Pons (tissue), 1 donor: ENCODE measurements at places on chromosomes 2 and 18.

- DNase-seq: no peak
Observed at GRCh38 chr2:45470531-45470930, 140.5 kb downstream of the SRBD1 start.

DNA sequence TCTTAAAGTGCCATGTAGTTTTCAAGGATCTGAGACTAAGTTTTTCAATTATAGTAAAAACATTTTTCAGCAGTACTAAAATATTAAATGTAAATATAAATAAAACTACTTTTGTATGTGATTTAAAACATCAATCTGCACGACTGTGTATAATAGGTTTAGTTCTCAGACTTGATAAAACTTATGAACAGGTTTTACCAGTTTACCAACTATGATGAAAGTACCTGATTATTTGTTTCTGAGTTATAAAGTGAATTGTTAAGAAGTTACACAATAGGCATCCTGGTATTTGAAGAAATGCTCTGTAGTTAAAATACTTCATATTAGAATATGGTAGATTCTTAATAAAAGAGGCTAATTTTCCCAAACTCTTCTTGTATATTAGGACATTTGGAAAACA is 14.8 kb downstream of the RELCH start:
- no peak for DNase-seq

DNA sequence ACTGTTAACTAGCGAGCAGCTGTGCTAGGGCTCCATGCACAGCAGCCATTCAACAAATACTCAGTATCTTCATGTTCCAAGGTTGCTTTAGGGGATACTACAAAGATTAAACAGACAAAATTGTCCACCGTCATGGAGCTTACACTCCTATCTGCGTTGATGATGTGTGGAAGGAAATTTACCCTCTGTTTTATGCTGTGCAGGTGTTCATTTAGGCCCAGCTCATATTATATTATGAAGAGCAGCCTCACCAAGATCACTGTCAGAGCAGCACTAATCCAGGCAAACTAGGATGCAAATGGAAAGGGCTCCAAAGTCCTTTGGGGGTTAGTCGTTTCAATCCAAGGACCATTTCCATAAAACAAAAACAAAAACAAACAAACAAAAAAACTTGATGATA is 13.4 kb upstream of the WIPF1 start:
- DNase-seq: no peak

DNA sequence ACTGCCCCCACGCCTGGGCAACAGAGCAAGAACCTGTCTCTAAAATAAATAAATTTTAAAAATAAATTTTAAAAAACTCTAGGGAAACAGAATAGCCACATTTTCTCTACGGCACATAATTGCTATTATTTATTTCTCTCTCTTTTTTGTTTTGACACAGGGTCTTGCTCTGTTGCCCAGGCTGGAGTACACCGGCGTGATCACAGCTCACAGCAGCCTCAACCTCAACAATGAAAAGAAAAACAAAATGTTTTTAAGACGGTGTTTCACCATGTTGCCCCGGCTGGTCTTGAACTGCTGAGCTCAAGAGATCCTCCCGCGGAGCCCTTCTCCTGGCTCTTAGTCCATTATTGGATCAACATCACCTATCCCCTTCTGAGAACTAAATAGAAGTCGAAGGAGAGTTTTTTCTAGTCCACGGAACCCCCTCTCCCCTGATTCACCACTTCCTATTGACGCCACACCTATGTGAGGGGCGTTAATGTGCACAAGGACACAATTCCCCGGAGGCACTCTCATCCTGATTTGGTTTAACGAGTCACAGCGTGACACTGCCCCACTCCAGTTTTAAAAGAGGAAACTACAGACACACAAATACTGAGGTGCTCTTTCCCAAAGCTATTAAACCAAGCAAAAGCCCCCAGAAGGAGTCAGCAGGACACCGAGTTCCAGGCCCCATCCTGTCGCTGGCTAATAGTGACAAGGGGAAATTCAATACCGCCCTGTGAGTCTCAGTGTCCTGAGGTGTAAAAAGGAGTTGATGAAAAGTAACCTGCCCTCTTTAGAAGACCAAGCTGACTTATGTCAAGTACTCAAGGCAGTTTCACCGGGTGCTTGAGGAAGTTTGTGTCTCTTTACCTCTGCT is 1.1 kb downstream of the NPC1 start:
- DNase-seq: peak; percentile 69

DNA sequence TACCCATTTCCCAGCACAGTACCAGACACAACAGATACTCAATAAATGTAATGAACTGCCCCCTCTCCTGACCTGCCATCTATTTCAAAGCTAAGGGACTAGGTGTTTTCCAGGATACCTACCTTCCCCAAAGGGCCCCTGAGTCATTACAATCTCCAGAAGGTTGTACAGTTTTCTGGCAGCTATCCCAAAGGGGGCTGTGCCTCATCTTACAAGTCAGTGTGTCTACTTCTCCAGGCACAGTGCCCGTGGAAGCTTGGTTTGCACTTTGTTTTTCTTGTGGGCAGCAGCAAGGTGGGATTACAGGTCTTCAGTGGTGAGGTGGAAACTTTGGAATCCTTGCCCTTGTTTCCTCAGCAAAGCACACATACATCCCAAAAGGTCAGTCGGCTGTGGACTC is 62.8 kb upstream of the CYP26B1 start:
- DNase-seq: no peak

GRCh38 chr2:114769110-114769509 is 326.7 kb downstream of the DPP10 start:
- DNase-seq: no peak

GRCh38 chr18:56889621-56890020 is 238.5 kb downstream of the WDR7 start:
- no peak for DNase-seq

DNA sequence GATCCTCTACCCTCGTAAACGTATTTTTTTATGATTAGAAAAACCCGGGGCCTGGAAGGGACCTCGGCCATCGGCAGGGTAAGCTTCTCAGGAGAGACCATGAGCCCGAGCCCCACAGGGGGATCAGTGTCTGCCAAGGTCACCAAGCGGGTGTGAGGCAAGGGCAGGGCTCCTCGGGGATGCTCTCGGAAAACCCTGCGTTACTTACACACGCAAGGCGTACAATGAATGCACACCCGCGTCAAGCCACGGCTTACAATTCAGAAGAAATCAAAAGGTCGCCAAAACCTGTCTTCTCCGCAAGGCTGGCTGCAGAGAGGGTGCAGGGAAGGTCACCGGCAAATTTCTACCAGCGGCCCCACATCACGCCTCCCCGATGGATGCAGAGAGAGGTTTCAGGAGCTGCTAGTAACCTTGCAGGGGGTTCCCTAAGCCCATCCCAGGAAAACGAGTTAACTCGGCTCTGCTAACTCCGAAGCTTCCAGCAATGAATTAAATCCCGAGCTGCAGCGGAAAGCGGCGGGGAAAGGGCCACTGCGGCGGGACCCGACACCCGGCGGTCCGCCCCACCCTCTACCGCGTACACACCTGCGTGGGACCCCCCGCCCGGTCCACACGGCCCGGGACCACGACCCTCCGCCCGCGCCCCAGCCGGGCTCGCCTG is 638 bp downstream of the ST3GAL5 start:
- no peak for DNase-seq

GRCh38 chr2:238027058-238027457 is 33.7 kb upstream of the SCLY start:
- no peak for DNase-seq

- DNase-seq: no peak
Observed at GRCh38 chr18:24094561-24094960, 44.3 kb upstream of the CABYR start.

DNA sequence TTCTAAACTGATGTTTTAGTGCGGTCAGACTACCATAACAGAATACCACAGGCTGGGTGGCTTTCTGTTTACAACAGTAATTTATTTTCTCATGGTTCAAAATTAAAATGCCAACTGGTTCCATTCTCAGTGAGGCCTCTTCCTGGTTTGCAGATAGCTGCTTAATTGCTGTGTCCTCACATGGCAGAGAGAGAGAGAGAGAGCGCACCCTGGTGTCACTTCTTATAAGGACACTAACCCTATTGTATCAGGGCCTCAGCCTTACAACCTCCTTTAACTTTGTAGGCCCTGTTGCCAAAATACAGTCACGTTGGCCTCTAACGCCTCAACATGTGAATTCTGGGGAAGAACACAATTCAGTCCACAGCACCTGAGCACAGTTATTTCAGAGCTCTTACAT is 37.5 kb upstream of the ZNF385B start:
- DNase-seq: no peak

DNA sequence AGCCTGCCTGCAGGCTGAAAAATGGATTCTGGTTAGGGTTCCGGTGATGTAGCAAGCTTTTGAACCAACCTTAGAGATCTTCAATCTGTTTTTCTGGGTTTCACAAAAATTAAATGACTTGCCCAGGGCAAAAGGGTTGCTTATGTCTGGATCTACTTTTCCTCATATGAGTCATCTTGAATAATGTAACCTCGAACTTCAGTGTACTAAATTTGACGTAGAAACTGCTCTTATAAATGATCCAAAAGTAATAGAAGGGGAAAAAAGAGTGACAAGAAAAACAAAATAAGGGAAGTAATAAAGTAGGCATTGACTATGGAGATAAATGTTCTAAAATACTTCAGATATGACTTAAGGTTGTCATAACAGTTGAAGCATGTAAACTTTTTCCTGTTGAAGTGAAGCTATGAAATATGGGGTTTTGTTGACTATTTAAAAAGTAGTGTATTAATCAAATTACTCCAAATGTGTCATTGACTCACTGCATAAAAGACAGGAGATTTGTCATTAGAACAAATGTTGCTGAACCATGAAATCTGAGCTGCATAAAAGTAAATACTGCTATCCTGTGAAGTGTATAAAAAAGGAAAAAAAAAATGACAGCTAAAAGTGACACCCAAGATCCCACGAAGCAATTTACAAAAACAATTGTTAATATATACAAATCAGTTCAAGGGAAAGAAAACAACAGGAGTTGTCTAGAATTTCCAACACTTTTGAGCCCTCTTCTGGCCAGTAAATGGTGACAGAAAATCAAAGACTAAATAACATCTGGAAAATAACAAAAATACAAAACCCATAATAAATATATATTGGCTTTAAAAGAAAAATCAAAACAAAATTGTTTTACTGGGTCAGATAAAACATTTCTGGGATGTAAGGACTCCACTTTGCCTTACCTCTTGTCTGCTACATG is 103.6 kb upstream of the SERPINE2 start:
- peak; percentile 44 for DNase-seq

DNA sequence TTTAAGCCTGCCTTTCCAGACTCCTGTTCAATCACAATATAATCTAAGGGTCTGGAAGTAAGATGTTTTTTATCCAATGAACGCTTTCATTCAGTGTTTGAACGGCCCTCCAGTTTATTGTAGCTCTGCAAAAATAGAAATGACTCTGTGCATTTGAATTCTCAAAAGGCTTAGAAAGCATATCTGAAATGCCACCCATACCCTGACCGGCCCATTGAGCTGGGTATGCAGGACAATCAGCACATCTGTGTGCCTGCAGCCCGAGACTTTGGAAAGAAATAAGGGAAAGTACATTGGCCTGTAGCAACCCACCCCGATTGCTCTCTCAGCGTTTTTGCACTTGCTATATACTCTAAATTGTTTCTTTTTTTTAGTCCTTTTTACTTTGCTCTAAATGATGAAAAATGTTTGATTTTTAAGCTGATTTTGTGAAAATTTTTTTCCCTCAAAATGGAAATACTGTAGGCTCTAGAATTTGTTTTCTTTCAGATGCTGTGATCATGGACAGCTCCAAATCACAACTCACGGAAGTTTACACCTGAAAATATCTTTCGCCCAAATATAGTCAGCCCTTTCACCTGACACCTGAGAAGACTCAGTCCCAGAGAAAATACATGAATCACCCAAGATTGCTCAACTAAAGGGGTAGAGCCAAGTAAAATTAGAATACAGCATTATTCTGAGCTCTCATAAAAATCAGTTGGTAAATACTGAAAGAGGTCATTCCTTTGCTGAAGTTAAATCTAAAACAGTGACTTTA is 194.5 kb upstream of the SIX3 start:
- no peak for DNase-seq

DNA sequence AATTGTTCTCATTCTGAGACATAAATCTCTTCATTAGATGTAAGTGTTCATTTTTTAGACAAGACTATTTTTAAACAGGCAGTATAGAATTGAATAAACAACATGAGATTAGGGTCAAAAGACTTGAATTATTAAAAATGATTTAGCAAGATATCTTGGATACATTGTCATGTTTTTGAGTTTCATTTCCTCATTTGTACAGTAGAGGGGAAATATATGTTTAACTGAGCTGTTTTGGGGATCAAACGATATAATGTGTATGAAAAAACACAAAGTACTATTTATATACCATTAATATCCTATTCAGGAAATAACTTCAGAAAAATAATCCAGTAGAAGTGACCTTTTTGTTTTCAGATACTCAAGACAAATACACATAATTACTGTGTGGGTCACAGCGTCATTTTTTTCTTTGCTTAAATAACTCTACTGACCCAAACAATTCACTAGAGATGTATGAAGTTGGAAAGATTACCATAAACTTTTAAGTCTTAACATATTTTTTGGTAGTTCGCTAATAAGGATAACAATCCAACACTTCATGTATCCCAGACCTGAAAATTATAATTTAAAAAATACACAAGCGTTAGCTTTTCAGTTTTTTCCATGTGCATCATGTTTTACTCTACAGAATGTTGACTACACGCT is 896 bp upstream of the ASXL3 start:
- peak; percentile 30 for DNase-seq

DNA sequence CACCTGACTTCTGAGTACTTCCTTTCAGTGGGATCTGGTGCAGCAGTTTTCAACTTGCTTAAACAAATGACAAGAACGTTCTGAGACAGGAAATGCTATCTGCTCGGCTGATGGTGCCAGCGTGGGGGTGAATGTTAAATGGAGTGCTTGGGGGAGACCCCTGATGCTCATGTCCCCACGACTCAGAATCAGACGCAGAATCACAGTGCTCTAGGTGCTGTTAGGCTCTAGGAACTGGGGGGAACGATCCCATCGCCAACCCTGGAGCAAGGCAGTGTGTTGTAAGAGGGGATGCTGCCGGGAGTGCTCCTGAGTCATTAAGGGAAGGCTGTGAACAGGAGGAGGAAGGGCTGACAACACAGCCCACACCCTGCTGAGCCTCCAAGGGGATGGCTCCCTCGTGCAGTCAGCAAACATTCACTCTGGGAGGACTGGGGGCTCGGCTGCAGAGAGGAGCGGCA is 34.1 kb upstream of the KCNF1 start:
- DNase-seq: no peak

GRCh38 chr2:21774691-21775368 is 651.1 kb downstream of the TDRD15 start:
- no peak for DNase-seq
